Stimulated activated naive CD8-positive, alpha-beta T cell treated with anti-CD3 and anti-CD28 coated beads, Interleukin-15, Interleukin-2, amounts not matched to agents 100 U/mL and 50 U/mL, for 24 hours (primary cell): ENCODE measurements at places on chromosomes 2 and 18.

DNA sequence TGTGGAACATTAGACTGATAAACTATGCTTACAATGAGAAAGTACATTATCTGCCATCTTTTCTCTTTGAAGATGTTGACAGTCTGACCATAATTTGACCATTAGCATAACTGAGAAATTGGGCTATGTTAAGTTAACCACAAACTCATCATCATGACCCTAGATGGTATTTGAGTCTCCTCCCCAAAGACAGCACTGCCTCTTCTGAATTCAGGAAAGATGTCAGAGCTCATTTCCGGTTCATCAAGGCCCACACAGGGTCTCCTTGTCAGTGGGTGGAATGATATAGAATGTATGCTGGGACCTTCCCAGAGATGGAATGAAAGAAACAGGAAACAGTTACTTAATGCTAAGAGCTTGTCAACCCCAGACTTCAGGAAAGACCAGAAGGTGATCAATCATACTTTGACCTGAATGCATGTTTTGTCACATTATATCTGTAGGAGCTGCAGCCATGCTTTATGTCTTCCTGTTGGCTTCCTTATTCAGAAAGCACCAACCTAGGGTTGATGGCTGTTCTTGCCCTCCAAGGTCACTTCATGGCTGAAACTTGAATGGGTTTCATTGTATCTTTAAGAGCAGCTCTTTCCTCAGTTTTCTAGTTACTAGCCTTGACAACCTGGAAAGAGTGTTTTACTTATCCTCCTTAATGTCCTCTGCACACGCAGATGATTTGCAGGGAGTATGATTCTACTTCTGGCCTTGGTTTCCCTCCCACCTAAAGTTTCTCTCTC lies 99.1 kb upstream of the NEUROD1 start:
- DNase-seq = no peak

GRCh38 chr2:75500633-75501032 lies 60.1 kb downstream of the EVA1A start:
- no peak for DNase-seq

- no peak for DNase-seq
These were observed 16.6 kb downstream of the DPP4 start for GRCh38 chr2:162057426-162057825.

- DNase-seq = no peak
These were observed 10.7 kb upstream of the TWSG1 start for GRCh38 chr18:9323750-9324445.

GRCh38 chr2:27729198-27729597 lies 42.3 kb upstream of the MRPL33 start:
- DNase-seq = no peak

- no peak for DNase-seq
These were observed 612.6 kb upstream of the ACVR2A start for GRCh38 chr2:147232225-147232669.

GRCh38 chr2:207561386-207562080 lies 31.8 kb downstream of the CREB1 start:
- no peak for DNase-seq

DNA sequence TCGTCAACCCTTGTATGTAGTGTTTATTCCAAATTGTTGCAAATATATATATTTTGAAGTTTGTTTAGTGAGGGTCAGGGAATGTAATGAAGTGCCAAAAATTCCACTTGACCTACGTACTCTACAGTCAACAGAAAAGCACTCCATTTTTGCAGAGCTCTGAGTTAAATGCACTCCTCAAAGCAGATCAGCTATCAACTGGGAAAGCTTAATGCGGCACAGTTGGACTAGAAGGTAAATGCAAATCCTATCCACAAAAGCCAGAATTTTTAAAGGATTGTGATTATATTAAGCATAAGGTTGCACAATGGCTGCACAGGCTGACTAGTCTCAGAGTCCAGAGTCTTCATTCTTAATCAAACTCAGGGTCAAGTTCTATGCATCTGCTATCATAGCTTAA lies 577.1 kb downstream of the ARHGAP15 start:
- DNase-seq = no peak

DNA sequence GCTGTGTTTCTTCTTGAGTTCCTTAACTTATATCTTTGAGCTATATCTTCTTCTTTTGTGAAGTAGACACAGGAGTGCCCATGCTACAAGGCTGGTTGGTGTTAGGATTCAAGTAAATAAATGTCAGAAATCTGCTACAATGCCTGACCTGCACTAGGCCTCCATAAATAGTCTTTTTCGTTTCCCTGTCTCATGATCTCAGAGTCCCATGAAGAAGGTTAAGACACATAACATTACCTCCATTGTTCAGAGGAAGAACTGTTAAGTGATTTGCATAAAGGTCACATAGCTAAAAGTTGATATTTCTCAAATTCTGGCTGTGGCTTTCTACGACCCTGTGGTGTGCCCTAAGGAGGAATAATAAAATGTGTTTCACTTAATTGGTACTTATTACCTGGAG lies 228.4 kb downstream of the KCNS3 start:
- DNase-seq = no peak

DNA sequence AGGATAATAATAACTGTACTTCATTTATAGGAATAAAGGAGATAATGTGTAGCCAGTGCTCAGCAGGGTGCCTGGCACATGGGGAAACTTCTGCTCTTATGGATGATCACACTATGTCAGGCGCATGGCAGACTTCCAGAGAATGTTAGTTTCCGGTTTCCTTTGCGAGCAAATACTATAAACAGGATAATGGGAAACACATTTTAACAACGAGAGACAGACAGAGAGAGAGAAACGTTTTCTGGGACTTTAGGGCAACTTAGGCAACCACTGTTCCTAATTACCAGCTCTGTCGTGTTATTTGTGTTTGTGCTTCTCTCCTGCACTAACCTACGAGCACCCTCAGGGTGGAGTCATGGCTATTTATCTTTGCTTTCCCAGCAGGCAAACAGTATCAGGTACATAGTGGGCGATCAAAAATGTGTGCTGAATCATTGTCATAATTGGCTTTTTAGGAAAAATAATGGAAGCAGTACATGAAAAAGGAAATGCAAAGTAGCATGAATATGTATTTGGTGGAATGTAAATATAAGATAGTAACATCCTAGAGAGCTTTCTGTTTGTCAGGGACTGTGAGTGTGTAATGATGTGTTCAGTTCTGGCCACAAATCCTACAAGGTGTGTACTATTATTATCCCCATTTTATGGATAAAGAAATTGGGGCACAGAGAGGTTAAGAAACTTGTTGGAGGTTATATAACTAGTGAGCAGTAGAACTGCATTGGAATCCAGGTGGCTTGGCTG lies 36.8 kb upstream of the IGFBP2 start:
- no peak for DNase-seq

GRCh38 chr2:191114403-191114886 lies 36.3 kb downstream of the STAT4 start:
- DNase-seq = no peak

- no peak for DNase-seq
These were observed 19.4 kb downstream of the KCNIP3 start for GRCh38 chr2:95316466-95317122.

- DNase-seq = no peak
These were observed 326.8 kb upstream of the GYPC start for GRCh38 chr2:126329173-126329572.

- DNase-seq = no peak
These were observed 179.4 kb downstream of the DOK6 start for GRCh38 chr18:69580107-69580506.

DNA sequence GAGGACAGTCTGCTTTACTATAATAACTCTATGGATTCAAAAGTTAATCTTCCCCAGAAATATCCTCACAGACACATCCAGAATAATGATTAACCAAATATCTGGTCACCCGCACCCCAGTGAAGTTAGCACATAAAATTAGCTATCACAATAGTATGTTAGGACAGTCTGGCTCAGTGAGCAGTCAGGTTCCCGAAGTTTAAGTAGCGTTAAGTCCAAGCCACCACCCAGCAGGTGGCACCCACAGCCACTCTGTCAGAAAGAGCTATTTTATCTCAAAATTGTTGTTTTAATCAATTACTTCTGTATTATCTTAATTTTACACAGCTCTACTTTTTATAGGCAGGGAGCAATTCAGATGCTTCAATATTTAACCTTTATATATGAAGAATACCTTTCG lies 537.5 kb downstream of the MBD2 start:
- DNase-seq = no peak
